ENCODE measurements at places on chromosomes 7 and 10. TPM values are rescaled to one million over a fixed set of nuclear protein-coding genes. Genes with fewer than 3 reads are reported as not detected.

DNA sequence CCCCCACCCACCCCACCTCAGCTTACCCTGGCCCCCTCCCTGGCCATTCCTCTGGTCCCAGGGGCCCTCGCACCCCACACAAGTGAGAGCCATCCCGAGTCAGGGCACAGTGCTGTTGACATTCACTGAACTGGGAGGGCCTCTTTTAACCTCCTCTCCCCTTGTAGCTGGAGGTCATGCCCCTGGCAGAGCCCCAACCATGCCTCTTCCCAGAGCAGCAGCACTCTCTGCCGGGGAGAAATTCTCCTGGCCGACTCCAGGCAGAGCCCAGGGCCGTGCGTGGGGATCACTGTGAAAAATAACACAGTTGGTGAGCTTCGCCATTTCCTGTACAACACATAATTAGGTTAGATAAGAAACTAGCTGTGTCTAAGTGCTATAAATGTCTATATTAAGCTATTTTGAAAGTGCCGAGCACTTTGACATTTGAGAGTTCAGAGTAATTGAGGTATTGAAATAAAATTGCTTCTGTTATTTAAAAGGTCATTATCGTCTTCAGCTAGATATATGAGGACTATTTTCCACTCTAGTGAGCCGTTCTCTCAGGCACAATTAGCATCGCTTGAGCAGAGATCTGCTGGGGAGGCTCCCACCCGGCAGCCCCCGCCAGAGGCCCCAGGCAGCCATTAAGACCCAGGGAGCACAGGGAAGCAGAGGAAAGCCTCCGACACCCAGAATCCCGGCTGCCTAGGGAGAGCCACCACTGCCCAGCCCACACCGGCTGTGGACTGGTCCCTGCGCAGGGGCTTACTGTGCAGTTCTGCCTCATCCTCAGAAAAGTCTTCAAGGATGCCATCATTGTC, 62.4 kb upstream of the LRRC18 start:
- no peak for DNase-seq

- DNase-seq: no peak
Measured at GRCh38 chr7:147411096-147411495, 1179.5 kb upstream of the C7orf33 start.

DNA sequence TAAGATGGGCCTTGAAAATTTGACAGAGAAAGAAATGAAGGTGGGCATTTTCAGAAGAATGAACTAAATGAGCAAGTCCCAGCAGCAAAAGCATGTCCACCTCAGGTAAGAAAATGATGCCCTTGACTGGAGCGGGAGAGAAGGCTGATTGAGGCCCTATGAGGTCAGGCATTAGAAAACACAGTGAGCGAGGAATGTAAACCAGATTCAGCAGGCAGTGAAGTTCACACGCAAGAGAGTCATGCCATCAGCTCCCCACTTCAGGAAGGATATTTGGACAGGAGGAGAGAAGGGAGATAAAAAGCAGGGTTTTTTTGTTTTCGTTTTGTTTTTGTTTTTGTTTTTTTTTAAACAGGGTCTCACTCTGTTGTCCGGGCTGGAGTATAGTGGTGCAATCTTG, 166.4 kb downstream of the PPP1R17 start:
- DNase-seq: no peak

GRCh38 chr7:131038153-131038552, 289.5 kb upstream of the MKLN1 start:
- no peak for DNase-seq

Gene TACC2
- 16.1 TPM for total RNA-seq

Gene DPP6
- 36.7 TPM for total RNA-seq

Gene CALN1
- 45.5 TPM for total RNA-seq
